ENCODE measurements at places on chromosomes 3 and 15. TPM values are rescaled to one million over a fixed set of nuclear protein-coding genes. Genes with fewer than 3 reads are reported as not detected.

DNA sequence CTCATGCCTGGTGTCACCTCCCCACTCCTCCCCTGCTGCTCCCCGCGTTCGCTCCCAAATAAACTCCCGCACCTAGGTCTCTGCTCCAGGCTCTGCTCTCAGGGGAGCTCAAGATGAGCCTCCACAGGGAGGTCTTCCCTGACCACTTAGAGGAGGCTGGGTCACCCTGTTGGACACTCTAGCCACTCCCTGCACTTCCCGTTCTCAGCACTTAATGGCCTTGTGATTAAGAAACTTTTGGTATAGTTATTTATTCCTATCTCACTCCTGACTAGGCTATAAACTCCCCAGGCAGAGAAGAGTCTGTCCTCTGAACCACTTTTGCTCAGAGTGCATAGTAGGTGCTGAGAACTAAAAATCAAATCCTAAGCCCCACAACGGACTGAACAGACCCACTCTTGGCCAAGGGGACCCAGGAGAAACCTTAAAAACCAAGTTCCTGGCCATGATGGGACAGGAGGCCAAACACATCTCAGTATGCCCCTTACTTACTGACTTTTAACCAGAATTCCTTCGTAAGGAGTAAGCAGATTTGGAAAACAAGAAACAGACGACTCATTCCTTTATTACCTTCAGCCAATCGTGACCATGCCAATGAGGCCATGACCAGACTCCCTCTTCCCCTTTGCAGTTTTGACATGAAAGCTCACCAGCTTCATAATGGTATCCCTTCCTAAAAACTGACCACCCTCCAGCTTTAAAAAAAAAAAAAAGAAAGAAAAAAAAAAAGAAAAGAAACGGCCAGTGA is 69.0 kb upstream of the HRH1 start:
- no peaks in the 10 kb centered on the region for H3K27me3 ChIP-seq
- no peak for DNase-seq
- no peaks in the 10 kb centered on the region for H3K36me3 ChIP-seq

DNA sequence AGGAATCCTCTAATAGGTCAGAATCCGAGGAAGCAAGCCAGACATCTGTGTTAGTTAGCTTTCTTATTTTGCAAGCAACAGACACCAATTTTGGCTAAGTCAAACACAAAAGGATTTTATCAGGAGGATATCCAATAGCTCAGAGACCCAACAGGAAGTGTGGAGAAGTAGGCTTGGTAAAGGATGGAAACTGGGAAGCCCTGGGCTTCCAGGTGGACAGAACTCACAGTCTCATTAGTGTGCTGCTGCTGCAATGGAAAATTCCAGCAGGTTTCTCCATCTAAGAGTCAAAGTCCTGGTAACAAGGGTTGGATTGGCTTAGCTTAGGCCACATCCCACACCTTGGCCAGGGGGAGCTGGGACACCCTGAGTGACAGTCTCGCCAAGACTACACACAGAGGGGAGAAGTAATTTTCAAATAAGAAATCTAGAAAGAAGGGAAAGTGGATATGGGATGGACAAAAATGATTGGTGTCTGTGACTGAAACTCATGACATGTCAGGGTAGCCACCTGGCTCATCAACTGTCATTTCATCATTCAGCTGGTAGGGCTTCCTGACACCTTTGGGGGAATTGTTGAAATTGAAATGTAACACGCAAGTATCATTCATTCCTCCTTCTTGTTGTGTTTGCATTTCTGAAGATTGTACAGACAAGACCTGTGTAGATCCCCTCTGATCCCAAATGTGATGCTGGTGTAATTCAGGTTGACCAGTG is 158.6 kb downstream of the THSD4 start:
- no peaks in the 10 kb centered on the region for H3K36me3 ChIP-seq
- DNase-seq, result no peak
- no peaks in the 10 kb centered on the region for H3K27me3 ChIP-seq
- H3K4me1 ChIP-seq, result peaks cover 8% of the 10 kb centered on the region
- no peak overlapping the region for H3K27ac ChIP-seq

- no peaks in the 10 kb centered on the region for H3K4me1 ChIP-seq
- no peaks in the 10 kb centered on the region for H3K36me3 ChIP-seq
- no peak overlapping the region for H3K4me3 ChIP-seq
These were observed 19.6 kb downstream of the EFCC1 start for GRCh38 chr3:129020691-129021090.

DNA sequence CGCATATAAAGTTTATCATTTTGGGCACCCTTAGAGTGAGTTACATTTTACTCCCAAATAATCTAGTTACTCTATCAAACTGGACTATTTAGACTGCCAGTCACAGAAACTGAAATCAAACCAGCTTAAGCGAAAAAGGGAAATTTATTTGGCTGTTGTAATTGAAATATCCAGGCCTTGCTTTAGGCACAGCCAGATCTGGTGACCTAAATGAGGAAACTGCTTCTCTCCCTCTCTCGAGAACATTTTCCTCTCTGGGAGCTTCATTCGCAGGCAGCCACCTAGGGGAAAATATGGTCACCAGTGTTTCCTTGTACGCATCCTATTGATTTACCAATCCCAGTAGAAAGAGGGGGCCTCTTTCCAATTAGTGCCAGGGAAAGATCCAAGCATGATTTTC is 175.3 kb upstream of the MITF start:
- peaks cover 3% of the 10 kb centered on the region for H3K4me1 ChIP-seq
- no peak overlapping the region for H3K4me3 ChIP-seq
- no peak overlapping the region for H3K27ac ChIP-seq
- no peaks in the 10 kb centered on the region for H3K36me3 ChIP-seq
- no peak for DNase-seq

DNA sequence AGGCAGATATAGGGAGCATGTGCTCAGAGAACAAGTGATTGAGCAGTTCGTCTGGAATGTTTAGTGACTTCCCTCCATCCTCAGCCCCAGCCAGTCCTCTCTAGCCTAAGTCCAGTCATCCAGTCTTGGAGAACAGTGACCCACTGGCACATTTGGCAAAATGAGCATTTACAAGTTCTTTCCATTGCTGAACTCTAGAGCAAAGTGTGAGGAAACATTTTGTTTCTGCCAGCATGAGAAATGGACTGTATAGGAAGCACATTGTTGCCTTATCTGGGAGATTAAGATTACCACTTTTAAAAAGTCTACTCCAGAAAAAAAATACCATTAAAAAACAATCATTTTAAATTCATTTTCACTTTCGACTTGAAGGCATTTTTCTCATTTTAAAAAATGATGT is 353.6 kb downstream of the SHQ1 start:
- no peak overlapping the region for H3K4me3 ChIP-seq
- no peaks in the 10 kb centered on the region for H3K27me3 ChIP-seq
- no peak for DNase-seq
- H3K27ac ChIP-seq, result no peak overlapping the region

DNA sequence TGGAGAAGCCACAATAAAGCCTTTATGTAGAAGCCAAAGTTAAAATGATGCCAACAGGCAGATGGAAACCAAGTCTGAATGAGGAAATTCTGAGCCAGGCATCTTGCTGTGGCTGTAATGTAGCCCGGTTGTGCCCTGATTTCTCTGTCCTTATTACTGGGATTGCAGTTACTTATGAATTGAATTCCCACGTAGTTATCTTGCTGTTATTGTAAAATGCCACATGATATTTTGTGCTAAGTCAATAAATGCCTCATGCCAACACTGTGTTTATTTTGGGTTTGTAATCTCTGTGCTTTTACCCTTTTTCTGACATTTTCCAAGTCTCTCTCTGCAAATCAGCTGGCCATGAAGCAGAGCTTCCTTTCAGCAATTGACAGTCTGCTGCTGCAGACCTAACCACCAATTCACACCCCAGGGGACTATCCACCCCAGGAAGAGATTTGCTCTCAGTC is 486.1 kb upstream of the GOLIM4 start:
- no peak overlapping the region for H3K4me3 ChIP-seq
- H3K27me3 ChIP-seq, result no peaks in the 10 kb centered on the region
- no peak overlapping the region for H3K27ac ChIP-seq
- no peaks in the 10 kb centered on the region for H3K4me1 ChIP-seq

DNA sequence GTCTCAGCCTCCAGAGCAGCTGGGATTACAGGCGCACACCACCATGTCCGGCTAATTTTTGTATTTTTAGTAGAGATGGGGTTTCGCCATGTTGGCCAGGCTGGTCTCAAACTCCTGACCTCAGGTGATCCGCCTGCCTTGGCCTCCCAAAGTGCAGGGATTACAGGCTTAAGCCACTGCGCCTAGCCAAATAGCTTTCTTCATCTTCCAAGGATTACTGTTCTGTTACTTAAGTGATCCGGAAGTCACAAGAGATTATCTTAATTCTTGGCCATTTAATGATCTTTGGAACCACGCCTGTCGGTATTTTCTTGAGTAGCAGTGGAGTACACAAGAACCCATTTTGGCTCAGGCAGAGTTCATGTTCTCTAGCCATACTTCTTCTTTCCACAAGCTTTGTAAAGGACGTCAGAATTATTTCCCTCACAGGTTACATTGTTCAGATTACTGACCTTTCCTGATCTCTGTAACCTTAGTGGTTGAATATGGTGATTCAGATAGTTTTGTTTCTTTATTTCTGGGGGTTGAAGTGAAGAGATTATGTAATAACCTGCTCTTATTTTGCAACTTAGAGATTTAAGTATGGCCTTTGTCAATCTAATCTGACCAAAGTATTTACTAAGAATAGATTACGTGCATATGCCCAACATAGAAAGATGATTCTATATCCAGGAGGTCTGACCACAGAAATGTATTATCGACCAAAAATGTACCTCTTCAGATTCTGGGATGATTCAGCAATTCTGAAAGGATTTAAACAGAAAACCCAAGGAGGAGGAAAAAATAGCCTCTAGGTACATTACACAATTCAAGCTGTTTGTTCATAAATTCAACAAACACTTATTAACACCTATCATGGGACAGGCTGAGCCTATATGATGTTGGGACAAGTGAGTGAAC is 132.2 kb downstream of the GREM1 start:
- DNase-seq, result no peak
- H3K27me3 ChIP-seq, result no peaks in the 10 kb centered on the region
- H3K4me3 ChIP-seq, result no peak overlapping the region
- no peaks in the 10 kb centered on the region for H3K36me3 ChIP-seq
- no peaks in the 10 kb centered on the region for H3K4me1 ChIP-seq
- no peak overlapping the region for H3K27ac ChIP-seq

GRCh38 chr15:72968531-72968922 is 83.7 kb upstream of the NEO1 start:
- no peaks in the 10 kb centered on the region for H3K27me3 ChIP-seq
- no peak overlapping the region for H3K27ac ChIP-seq
- no peaks in the 10 kb centered on the region for H3K36me3 ChIP-seq
- peaks cover 19% of the 10 kb centered on the region for H3K4me1 ChIP-seq
- H3K4me3 ChIP-seq, result no peak overlapping the region
- no peak for DNase-seq

DNA sequence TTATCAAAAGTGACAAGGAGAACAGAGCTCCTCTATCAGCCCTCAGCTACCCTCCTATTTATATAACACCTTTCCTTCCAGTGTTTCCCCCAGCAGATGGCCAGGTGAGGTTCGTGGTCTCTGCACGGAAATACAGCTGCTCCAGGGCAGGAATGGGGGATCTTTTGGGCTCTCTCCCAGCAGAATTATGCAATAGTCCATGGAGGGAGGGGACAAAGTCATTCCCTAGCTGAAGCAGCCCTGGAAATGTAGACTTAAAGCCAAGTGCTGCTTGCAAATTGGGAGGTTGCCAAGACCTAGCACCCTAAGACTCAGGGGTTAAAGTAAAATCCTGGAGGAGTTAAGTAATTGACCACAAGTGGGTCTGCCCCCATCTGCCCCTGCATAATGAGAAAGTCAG is 256.3 kb downstream of the LRTM1 start:
- H3K27me3 ChIP-seq, result no peaks in the 10 kb centered on the region
- no peak for DNase-seq
- no peaks in the 10 kb centered on the region for H3K4me1 ChIP-seq
- H3K4me3 ChIP-seq, result no peak overlapping the region

DNA sequence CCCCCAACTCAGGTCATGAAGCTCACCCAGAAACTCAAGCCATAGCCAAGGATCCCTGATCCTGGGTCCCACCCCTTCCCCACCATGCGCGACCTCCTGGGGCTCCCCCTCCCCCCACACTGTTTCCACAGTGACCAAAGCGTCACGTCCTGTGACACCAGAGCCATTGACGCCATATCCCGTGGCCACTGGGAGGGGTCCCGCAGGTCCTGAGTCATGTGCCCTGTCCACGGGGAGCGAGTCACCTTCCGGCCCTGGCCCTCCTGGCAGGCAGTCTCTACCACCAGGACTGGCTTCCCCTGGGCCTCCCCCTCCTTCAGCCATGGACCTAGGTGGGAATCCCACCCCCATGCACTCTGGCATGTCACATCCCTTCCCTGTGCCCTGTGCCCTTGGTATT is 15.6 kb downstream of the SEMA3F start:
- no peaks in the 10 kb centered on the region for H3K27me3 ChIP-seq
- H3K36me3 ChIP-seq, result peaks cover 8% of the 10 kb centered on the region
- DNase-seq, result no peak
- no peak overlapping the region for H3K4me3 ChIP-seq
- peaks cover 50% of the 10 kb centered on the region for H3K4me1 ChIP-seq

GRCh38 chr15:25243800-25244097 is 195.1 kb downstream of the UBE3A start:
- H3K4me3 ChIP-seq, result no peak overlapping the region
- DNase-seq, result no peak
- H3K27me3 ChIP-seq, result no peaks in the 10 kb centered on the region
- no peak overlapping the region for H3K27ac ChIP-seq

GRCh38 chr3:188656196-188656982 is 502.4 kb downstream of the LPP start:
- no peaks in the 10 kb centered on the region for H3K27me3 ChIP-seq
- no peak overlapping the region for H3K4me3 ChIP-seq
- no peak for DNase-seq
- H3K4me1 ChIP-seq, result peaks cover 23% of the 10 kb centered on the region
- H3K36me3 ChIP-seq, result no peaks in the 10 kb centered on the region
- no peak overlapping the region for H3K27ac ChIP-seq

DNA sequence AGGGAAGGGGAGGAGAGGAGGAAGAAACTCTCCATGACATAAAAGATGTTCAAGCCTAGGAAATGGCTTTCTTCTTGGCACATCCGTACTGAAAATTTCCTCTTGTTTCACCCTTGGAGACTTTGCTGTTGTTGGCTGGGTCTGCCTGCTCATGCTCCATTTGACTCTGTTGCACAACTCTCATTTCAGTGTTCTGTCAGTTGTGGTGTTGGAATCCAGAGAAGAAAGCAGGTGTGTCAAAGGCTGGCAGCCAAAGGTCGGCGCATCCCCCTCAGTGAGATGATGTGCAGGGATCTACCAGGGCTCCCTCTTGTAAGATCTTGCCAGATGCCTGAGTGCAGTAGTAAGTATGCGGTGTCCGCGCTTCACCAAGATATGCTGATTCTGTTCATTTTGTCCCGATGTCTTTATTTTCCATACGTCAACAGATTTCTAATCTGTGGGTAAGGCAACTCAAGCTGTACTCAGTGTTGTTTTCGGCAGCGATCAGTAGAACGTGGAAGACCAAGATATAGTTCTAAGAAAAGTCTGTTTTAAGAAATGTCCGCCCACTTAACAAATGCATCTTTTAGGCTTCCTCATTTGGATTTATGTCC is 265.2 kb upstream of the GOLGA6L4 start:
- H3K4me1 ChIP-seq, result no peaks in the 10 kb centered on the region
- H3K27me3 ChIP-seq, result no peaks in the 10 kb centered on the region
- H3K27ac ChIP-seq, result no peak overlapping the region
- no peaks in the 10 kb centered on the region for H3K36me3 ChIP-seq
- no peak overlapping the region for H3K4me3 ChIP-seq

Gene KPNA4
- 45.4 TPM for total RNA-seq

Gene CRYGS
- 5.0 TPM for total RNA-seq

Gene PROK2
- not detected for total RNA-seq

Gene ACOX2
- 33.8 TPM for total RNA-seq

Gene IQCF2
- total RNA-seq, result not detected

Gene SUCNR1
- not detected for total RNA-seq
